ENCODE measurements at places on chromosomes 7 and 10.

DNA sequence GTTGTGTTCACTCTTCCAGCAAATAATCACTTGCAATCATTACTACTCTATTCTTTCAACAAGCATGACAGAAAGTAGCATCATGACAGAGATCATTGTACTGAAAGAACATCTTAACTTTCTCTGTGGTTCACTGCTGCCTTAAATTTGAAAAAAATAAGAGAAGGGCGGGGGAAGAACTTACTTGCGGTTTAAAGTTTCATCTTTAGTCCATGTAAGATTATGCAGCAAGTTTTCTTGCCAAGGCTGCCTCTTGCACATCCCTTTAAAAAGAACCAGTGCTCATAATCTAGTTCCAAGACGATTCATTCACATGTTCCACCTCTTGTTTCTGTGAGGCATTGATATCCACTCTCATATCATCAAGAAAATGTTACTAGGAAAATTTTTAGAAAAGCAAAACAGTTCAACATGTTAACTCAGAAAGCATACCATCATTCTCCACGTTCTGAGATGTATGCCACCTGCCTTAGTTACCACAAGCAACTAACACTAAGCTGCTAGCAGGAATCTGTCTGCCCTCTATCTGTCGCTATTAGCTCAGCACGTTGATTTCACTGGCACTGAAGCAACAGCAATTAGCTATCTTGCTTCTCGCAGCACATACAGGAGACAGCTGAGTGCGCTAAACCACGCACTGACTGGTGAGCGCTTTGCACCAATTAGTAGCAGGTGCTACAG lies at the start of gene PCDH15:
Gene PCDH15, minus strand, starts transcription at position 491 of the 681 bp plus-strand sequence. CDS start 136,969 bp downstream, outside the sequence.
- DNase-seq: no peak

DNA sequence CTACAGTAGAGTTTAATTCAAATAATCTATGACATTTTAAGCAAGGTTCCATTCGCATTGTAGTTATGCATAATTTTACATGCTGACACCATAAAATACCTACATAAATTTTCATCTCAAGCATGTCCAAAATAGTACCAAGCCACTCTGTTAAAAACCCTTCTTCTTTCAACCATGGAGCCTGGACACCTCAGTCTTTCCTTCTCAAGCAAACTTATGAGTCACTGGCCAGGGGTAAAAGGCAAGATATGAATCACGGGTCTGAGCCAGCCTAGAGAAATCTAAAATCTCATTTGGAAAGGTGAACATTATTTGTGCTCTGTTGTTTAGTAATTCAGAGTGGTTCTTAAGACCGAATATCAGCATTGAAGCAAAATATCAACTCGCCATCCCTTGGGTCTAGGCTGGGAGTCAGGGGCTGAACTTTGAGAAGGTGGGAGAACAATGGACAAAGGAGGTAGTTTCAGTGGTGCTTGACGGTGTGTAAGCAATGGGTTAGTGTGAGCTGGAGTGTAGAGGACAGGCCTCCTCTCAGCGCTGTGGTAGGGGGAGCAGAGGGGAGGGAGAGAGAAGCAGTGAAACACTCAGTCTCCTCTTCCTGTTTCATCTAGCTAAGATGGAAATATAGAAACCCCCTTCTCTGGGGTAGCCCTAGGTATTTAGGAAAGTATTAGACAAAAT lies 19.1 kb upstream of the GPAM start:
- no peak for DNase-seq

DNA sequence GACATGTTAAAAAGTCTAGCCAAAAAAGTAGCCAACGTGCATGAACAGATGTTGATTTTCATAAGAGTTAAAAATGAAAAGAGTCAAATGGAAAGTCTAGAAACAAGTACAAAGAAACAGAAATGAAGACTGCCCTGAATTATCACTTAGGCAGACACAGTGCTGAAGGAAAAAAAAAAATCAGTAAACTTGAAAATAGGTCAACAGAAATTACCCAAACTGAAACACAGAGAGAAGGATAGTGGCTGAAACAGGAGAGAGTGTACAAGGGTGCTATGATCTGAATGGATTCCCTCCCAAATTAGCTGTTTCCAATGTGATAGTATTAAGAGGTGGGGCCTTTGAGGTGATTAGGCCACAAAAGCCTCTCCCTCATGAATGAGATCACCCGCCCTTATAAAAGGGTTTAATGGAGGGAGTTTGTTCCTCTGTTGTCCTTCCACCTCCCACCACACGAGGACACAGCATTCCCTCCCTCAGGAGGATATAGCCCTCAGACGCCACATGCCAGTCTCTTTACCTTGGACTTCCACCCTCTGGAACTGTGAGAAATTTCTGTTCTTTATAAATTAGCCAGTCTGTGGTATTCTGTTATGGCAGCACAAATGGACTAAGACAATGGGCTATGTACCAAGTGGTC lies 249.7 kb downstream of the AHR start:
- no peak for DNase-seq

GRCh38 chr7:111980725-111981124 lies 225.5 kb downstream of the DOCK4 start:
- DNase-seq: no peak

DNA sequence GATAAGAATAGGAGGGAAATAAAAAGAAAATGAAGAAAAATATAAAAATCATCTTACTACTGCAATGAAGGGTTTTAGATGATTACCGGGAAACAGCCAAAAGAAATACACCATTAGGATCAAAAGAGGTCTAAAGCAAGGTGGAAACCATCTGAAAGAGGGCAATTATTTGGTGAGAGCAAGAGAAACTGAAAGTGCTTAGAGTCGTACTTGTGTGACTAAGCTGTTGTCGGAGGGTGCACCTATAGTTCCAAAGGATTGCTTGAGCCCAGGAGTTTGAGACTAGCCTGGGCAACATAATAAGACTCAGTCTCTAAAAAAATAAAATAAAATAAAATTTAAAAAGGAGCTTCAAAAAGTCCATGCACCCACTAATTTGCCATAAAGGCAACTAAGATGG lies 169.5 kb downstream of the DKK1 start:
- no peak for DNase-seq

- no peak for DNase-seq
Measured at GRCh38 chr7:151462306-151462779, 22.4 kb upstream of the CRYGN start.

Measured in progenitor cell of endocrine pancreas (in vitro differentiated cells).